CD8-positive, alpha-beta T cell (primary cell): ENCODE measurements at places on chromosomes 3 and 15. TPM values are rescaled to one million over a fixed set of nuclear protein-coding genes. Genes with fewer than 3 reads are reported as not detected.

- no peak for DNase-seq
These were observed 2.3 kb upstream of the TEX264 start for GRCh38 chr3:51668756-51669155.

DNA sequence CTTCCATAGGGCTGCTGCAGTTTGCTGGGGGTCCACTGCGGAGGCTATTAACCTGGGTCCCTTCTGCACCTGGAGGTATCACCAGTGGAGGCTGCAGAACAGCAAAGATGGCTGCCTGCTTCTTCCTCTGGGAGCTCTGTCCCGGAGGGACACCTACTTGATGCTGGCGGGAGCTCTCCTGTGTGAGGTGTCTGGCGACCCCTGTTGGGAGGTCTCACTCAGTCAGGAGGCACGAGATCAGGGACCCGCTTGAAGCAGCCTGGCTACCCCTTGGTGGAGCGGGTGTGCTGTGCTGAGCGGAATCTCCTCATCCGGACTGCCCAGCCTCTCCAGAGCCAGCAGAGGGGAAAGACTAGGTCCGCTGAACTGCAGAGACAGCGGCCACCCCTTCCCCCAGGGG lies 56.0 kb upstream of the CTXND1 start:
- no peak for DNase-seq

Gene IL20RB
- 1.2 TPM for total RNA-seq

DNA sequence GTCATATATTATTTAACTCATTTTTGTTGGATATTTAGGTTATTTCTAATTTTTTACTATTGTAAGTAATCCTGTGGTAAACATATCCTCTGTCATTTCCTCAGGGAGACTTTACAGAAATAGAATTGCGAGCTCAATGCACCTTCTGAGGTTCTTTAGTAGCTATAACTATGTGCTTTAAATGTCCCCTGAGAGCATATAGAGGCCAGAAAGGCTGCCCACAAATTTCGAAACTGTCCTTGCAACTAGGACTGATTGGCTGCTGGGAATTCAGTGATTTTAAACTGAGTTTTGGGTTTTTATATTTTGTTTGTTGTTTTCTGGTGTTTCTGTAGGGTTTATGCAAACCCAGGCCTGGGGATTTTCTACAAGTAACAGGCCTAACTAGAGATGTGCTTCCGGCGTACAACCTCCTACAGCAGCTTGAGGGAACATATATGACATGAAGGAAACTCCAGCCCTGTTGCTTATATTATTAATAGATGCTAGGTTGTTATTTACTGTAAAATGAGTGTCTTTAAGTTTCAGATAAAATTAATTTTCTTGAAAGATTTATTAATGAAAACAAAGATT lies 29.1 kb upstream of the P4HTM start:
- DNase-seq: no peak

DNA sequence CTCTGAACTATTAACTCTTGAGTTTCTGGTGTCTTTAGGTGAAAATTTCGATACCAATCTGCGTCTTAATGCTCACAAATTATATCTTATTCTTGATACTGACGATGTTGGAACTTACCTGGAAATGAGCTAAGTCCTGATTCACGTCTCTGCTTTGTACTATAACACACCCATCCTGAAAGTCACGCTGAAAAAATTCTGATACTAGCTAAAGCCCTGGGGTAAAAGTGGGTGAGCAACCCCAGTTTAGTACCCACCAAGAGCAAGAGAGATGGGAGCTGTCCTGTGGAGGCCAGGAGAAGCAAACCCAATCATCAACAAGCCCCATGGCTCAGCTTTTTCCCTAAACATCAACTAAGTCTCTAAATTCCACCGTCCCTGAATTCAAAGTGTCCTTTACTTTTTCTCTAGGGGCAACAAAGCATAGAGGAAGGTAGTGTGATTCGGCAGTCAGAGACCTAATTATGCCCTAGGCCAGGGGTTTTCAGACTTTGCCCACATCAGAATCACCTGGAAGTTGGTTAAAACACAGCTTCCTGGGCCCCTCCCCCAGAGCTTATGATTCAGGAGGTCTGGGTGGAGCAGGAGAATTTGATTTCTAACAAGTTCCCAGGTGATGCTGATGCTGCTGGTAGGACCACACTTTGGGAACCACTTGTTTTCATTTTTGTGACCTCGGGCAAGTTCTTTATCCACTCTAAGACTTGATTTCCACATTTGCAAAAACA lies 90.2 kb downstream of the OSBPL10 start:
- no peak for DNase-seq

DNA sequence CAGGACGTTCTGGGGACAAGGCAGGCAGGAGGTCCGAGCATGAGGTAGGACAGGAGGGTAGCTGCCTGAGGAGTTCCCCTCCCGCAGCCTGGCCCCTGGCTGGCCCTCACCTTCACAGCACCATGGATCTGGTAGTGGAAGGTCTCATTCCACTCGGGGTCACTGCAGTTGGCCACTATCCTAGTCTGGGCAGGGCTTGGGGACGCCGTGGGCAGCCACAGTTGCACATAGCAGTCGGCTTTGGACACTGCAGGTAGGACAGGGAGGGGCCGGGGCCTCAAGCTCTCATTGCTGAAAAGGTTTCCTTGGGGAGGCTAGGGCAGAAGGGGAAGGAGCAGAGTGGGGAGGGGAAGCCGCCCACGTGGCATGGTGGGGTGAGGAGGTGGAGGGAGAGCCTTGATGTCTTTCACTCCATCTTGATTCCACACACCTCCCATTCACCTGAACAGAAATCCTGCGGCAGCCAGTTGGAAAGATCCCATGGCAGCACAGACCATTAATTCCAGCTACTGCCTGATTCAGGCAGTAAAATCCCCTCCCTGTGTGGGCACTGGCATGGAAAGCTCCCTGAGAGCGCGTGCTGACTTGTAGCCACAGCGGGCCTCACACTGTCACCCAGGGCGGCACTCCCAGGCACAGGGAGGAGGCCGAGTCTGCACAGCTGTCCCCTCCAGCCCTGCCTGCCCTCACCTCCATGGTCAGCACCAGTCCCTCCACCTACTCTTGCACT lies 2.1 kb downstream of the PLA2G4F start:
- no peak for DNase-seq

DNA sequence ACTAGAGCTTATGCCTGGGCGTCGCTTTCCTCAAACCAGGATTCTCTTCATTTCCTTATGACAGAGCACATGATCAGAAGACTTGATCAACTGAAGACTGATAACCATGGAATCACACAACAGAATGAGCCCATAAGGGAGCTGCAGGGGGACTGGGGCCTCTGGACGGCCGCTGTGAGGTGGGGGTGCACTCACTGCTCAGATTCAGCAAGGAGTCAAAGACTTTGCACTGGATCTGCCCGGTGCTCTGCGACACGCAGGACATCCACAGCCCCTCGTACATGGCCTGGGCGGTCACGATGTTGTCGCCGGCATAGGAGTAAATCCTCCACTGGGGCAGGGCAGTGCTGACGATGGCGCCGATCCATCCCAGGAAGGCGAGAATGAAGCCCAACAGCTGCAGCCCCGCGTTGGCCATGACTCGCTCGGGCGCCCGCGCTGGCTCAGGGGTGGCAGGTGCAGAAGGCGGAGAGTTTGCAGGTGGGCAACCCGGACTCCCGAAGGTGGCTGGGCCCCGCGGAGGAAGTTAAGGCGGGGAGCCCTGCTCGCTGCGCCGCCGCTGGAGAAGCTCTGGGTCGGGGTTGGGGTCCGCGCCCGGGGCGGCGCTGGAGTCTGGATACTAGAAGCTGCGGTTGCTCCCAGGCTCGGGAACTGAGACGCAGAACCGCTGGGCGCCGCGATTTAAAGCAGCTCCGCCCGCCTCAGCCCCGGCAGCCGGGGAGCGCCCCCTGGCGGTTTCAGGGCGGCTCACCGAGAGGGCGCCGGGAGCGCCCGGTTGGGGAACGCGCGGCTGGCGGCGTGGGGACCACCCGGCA lies at the start of gene CLDN1:
CLDN1 (minus strand) TSS at position 658 of the 815 bp plus-strand sequence; CDS start at position 418, 240 bp downstream.
- DNase-seq: peak; percentile 68

Gene ZNF501
- 0.75 TPM for total RNA-seq
